Naive thymus-derived CD8-positive, alpha-beta T cell (primary cell): ENCODE measurements at places on chromosomes 1 and 21.
A peak's percentile ranks its signal among the peaks of the same experiment; 100 is the strongest.

DNA sequence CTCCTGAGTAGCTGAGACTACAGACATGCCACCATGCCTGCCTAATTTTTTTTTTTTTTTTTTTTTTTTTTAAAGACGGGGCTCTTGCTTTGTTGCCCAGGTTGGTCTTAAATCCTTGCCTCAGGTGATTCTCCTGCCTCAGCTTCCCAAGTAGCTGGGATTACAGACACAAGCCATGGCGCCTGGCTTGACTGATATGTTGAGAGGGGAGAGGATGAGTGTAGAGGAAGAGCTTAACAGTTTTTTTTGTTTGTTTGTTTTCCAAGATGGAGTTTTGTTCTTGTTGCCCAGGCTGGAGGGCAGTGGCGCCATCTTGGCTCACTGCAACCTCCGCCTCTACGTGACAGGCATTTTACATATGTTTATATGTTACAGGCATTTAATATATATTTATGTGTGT lies 2.5 kb downstream of the SRP9 start:
- no peaks in the 10 kb centered on the region for H3K27me3 ChIP-seq
- H3K36me3 ChIP-seq: peaks cover 48% of the 10 kb centered on the region
- DNase-seq: no peak
- H3K4me3 ChIP-seq: peak overlapping the region; percentile 74
- peaks cover 17% of the 10 kb centered on the region for H3K4me1 ChIP-seq
- H3K27ac ChIP-seq: peak overlapping the region; percentile 54

GRCh38 chr21:36700971-36701755 lies 2.2 kb downstream of the SIM2 start:
- H3K4me1 ChIP-seq: peaks cover 63% of the 10 kb centered on the region
- no peak overlapping the region for H3K27ac ChIP-seq
- H3K4me3 ChIP-seq: peak overlapping the region; percentile 37
- no peak for DNase-seq
- H3K36me3 ChIP-seq: no peaks in the 10 kb centered on the region

DNA sequence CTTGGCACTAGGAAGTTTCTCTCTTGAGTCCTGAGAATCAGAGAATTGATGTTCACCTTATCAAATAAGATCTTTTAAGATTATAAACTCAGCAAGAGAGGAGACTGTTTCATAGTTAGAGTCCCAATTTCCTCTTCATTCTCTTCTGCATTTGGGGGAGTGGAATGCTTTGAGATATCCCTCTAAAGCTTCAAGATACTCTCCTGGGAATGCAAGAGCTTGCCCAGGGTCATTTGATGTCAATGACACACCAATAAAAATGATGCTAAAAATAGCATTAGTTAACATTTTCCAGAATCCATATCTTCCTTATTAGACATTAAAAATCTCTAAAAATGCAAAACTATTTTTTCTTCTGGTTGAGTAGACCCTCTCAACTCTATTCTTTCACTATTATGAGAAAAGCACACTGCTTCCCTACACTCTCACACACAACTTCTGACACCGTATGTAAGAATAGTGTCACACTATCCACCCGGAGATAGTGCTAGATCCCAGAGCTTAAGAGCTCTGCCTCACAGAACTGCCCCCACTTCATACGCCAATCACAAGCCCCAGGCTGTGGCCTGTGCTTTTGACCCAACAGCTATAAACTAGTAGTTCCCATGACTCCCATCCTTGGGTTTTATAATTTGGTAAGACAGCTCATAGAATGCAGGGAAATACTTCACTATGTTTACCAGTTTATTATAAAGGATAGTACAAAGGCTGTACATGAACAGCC lies 399.9 kb upstream of the RUNX1 start:
- H3K4me3 ChIP-seq: no peak overlapping the region
- no peaks in the 10 kb centered on the region for H3K27me3 ChIP-seq
- H3K4me1 ChIP-seq: no peaks in the 10 kb centered on the region
- H3K36me3 ChIP-seq: peaks cover 10% of the 10 kb centered on the region
- no peak for DNase-seq

DNA sequence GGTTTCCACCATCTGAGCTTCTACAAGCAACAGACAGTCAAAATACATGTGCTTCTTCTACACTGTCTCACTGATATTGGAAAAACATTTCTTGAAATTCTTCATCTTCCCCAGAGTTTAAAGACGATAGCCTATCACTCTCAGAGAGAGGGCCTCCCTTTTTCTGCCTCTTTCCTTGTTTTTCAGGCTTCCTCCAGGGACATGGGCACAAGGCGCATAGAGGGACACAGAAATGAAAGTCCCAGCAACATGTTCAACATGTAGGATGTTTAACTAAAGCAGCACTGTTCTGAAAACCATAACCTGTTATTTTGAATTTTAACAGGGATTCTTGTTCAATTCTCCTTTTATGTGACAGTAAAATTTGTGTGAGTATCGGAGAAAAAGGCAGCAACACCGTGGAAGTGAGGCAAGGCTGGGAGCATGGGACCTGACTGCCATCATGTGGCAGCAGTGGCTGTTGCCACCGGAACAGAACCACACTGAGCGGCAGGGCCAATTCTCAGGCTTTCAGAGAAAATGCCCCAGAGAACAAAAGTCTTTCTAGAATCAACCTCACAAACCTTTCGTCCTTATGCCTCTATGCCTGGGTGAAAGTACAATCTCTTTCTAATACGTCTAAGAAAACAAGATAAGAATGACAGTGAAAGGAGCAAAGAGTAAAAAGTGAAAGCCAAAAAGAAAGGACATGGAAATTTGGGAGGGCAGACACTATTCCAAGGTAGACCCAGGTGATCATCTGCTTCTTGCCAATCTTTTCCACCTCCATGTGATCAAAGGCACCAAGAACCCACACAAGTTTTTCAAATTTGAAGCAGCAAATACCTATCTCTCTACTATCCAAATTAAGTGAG lies 54.5 kb downstream of the PCNX2 start:
- no peak overlapping the region for H3K4me3 ChIP-seq
- H3K27me3 ChIP-seq: no peaks in the 10 kb centered on the region
- peak; percentile 25 for DNase-seq

DNA sequence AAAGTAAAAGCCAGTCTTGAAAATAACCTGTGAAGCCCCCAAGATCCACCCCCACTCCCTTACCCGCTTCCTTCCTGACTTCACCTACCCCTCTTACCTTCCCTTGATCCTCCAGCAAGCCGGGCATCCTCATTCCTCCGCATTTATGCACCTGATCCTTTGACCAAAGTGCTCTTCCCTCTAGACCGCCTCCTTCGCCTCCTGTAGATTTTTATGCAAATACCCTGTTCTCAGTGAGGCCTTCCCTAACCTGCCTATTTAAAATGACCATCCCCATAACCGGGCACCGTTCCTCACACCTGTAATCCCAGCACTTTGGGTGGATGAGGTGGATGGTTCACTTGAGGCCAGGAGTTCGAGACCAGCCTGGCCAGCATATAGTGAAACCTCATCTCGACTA lies 1.1 kb upstream of the NENF start:
- no peaks in the 10 kb centered on the region for H3K27me3 ChIP-seq
- H3K4me3 ChIP-seq: peak overlapping the region; percentile 46
- DNase-seq: no peak
- H3K36me3 ChIP-seq: no peaks in the 10 kb centered on the region

DNA sequence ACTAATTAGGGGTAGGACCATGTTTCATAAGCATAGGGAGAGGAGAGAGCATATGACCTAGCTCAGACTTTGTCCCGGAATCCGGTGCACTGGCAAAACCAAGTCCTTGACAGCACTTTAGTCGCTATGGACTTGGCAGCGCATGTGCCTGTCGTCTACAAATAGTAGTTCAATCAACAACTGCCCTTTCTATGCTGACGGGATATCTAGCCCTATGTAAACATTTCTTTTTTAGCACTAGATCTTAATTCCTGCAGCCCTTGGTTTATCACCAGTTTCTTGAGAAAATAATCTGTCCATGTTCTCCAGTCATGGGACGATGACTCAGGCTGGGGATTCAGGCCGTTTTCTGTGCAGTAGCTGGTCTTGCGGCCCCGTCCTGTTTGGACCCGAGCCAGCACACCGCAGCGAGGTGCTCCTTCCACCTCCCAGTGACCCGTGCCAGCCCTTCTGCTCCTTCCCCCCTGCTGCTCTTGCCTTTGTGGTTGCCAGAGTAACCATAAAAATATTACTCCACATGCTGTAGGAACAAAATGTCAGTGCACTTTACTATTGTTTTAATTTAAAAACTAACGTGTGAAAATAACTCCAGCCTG lies 8.6 kb upstream of the MT1HL1 start:
- H3K27ac ChIP-seq: no peak overlapping the region
- DNase-seq: no peak
- no peaks in the 10 kb centered on the region for H3K36me3 ChIP-seq
- no peaks in the 10 kb centered on the region for H3K27me3 ChIP-seq
- no peak overlapping the region for H3K4me3 ChIP-seq
- H3K4me1 ChIP-seq: no peaks in the 10 kb centered on the region
